NK-92 treated with Interleukin-12 subunit alpha and Interleukin-12 subunit beta, amount 100 ng/mL, for 24 hours (cell line): ENCODE measurements at places on chromosomes 2 and 18.

- no peak for DNase-seq
Observed at GRCh38 chr2:203728321-203728720, 21.9 kb downstream of the CD28 start.

DNA sequence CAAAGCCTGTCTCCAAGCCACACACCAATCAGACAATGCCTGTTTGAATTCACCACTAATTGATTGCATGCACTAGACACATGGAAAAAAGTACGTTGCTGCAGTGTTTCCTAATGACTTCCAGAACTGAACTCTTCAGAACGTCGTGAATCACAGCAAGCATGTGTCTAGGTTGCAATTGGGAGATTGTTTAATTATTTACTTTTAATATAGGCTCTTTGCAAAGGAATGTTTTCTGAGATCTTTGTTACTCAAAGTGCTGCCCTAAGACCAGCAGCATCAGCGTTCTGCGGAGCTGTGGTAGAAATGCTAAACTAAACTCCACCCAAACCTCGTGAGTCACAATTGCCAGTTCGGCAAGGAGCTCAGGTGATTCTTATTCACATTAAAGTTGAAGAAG is 52.7 kb upstream of the CCDC68 start:
- no peak for DNase-seq

GRCh38 chr2:234761910-234762309 is 189.9 kb upstream of the SH3BP4 start:
- no peak for DNase-seq

DNA sequence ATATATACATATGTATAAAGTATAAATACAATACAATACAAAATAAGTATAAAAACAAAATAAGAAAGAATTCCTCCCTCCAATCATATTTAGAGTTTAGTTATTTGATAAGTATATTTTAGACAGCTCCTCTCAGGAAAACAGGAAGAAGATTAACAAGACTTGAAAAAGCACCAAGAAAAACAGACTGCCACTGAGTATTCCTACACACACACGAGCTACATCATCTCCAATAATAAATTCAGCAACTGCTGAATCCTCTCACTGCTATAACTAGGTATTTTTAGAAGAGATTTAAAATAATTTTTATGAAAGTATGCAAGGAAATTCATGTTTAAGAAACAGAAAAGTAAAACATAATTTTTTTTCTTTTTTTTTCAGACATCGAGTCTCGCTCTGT is 13.0 kb downstream of the LONRF2 start:
- no peak for DNase-seq

DNA sequence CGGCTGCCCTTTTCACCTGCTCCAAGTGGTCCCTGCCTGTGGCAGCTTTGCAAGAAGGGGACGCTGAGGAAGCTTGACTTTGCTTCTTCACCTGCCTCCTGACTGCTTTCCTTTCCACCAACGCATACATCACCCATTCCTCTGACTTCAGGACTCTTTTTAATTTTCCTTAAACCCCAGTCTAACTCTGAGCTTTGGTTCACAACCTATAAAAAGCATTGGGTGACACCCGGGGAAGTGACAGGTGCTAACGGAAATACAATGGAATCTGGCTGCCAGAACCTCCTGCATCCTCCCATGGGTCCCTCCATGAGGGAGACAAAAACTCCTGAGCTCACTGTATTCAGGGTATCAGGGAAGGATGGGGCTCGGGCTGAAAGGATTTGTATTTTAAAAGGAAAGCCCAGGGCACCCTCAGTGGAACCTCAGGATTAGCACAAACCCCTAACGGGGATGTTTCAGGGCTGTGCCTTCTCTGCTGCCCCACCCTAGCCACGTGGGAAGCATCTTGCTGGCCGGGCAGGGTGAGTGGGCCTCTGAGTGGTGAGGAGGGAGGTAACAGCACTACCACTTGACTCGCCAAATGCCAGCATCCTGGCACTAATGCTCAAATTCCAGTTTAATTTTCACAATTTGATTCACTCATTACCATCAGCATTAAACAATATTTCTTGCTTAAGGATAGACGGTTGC is 284.8 kb downstream of the CELF4 start:
- no peak for DNase-seq

- no peak for DNase-seq
Observed at GRCh38 chr2:162074632-162074895, 549 bp upstream of the DPP4 start.

DNA sequence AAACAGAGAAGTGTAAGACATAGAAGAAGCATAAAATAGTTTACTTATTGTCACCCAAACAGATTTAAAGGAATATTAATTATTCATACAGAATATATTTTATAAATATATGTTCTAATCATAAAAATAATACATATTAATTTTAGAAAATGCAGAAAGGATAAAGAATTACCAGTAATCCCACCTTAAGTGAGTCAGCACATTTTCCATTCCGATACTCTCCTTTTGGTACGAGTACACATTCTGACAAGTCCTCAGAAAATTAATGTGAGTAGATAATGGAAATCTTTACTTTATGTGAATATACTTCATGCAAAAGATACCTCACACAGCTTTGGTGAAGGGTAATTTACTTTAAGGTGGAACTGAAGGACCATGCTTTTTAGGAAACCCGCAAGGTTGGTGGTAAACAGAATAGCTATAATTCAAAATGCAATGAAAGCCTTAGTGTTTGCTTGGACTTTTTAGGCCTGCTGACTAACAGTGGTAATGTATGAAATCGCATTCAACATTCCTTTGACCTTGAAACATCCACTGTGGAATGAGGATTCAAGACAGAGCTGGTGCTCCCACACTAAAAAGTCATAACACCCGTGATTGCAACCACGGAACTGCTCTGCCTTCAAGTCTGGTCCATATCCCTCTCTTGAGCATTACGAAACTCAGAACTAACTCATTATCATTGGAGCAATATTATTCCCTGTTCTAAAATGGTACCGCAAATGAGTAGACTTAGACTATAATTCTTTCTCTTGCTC is 28.1 kb upstream of the HTR2B start:
- no peak for DNase-seq

DNA sequence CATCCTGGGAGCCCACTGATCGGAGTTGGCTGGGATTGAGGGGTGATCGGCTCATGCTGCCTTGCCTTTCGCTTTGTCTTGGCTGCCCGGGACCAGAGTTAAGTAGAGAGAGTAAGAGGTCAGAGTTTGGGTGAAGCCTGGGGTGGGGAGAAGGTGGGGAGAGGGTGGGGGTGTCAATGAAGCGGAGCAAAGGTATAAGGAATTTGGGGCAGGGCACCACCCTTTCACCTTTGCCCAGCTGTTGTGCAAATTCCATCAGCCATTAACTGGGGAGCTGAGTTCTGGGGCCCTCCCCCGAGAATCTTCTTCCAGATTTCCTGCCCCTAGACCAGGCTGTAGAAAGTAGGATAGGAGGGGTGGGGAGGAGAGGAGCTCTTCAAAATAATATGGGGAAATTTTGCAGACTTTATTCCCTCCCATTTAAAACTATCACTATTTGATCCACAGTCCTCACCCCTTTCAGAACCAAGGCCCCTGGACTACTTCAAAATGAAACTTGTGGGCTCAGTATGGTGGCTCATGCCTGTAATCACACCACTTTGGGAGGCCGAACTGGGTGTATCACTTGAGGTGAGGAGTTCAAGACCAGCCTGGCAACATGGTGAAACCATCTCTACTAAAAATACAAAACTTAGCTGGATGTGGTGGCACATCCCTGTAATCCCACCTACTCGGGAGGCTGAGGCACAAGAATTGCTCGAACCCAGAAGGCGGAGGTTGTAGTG is at the start of gene SLC23A3:
SLC23A3 (minus strand) TSS at position 100 of the 725 bp plus-strand sequence; CDS start at position 55, 45 bp downstream.
- DNase-seq = no peak

DNA sequence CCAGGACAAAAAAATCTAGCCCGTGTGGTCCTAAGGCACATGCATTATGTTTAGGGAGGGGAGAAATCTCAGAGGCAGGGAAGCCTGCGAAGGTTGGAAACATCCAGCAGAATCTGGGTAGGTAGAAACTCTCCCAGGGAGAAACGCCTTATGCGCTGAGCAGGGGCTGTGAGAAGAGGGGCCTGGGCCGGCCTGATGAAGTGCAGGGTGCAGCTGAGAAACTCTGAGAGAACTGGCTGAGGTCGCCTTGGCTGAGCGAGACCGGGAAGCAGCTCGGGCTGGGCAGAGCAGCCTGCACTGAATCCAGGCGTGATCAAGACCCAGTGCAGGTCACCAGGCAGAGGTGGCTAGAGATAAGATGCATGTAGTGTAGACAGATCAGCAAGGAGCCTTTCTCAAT is 15.1 kb downstream of the CHMP1B start:
- no peak for DNase-seq

DNA sequence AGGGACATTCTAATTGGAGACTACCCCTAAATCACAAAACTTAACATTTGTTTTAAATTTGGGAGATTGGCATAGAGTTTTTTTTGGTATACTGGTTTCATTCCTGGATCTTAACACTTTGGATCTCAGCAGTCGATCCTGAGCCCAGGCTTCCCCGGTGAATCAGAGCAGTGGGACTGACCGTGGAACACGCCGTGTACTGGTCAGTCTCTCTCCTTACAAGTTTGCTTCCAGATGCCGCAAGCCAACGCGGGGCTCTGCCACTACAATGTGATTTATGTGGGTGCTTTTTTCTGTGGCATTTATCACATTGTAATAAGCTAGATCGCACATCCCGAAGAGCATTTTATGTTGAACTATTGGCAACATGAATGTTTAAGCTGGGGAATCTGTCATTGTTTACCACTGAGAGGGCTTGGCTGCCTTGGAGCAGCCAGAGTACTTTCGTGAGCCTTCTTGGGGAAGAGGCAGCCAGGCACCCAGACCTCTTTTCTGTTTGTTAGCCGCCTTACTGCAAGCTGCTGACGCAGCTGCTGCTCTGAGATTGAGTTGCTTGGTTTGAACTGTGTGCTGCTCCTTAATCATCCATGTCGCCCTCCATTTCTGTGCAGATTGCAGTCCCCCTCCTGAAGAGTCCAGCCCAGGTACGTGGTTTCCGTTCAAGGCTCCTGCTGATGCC is 49.3 kb downstream of the COA5 start:
- DNase-seq = no peak

- no peak for DNase-seq
Observed at GRCh38 chr2:225534037-225534436, 134.5 kb downstream of the NYAP2 start.

DNA sequence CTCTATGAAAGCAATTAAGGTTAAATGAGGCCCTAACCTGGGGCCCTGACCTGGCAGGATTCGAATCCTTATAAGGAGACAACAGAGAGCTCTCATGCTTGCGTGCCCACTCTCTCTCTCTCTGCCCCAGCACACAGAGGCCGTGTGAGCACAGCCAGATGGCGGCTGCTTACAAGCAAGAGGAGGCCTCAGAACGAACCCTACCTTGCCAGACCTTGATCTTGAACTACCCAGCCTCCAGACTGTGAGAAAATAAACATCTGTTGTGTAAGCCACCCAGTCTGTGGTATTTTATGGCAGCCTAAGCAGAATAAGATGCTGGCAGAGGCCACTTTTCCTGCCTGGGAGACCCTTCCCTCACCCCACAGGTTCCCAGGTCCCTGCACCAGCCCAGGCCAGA is 5.2 kb upstream of the UBE2F start:
- DNase-seq = no peak

DNA sequence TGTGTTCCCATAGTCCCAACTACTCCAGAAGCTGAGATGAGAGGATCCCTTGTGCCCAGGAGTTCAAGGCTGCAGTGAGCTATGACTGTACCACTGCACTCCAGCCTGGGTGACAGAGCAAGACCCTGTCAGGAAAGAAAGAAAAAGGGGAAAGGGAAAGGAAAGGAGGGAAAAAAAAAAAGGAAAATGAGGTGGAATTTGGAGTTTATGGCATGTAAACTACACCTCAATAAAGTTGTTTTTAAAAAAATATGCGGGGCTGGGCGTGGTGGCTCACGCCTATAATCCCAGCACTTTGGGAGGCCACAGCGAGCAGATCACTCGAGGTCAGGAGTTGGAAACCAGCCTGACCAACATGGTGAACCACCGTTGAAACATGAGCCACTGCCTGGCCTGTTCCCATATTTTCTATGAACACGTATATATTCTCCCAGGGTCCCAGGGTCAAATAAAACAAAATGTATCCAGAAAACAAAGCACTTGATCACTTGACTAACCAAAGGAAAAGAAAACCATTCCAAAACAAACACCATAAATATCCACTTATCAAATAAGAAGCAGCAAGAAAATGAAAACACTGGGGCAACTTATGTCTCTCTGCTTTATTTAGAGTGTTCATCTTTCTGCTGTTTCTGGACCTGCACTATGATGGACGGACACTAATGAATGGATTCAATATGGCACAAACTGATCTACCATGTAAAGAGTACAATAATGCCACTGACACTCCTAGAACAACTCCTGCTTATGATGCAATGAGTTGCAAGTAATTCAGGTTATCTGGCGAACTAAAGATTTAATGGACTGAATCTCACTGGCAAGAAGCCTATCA is 56.8 kb downstream of the ASXL2 start:
- no peak for DNase-seq

- DNase-seq = no peak
Observed at GRCh38 chr2:152005607-152006006, 93.2 kb downstream of the CACNB4 start.

DNA sequence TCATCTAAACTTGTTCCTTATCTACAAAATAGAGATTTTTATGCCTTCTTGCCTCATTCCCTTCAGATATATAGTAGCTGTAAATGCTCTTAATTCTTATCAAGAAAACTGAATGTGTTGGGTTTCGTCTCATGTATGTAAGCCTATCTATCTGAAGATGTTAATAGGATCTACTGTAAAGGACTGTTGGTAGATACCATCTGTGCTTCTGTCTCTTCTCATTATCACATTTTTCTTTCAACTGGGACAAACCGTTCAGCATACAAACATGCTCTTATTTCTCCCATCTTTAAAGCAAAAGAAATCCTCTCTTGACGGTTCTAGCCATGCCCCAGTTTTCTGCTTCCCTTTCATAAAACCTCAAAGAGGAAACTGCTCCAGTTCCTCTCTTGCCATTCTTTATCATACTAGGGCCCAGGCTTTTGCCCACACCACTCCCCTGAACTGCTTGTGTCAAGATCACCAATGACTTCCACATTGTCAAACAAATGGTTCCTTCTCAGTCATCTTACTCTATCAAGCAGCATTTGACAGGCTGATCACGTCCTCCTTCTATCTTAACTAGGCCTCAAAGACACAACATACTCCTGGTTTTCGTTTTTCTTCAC is 88.7 kb downstream of the ARHGEF33 start:
- no peak for DNase-seq

GRCh38 chr2:19933351-19933981 is 31.7 kb upstream of the TTC32 start:
- DNase-seq = no peak

GRCh38 chr18:57890266-57890665 is 87.2 kb upstream of the ATP8B1 start:
- DNase-seq = no peak
